ENCODE measurements at places on chromosomes 12 and 14.

DNA sequence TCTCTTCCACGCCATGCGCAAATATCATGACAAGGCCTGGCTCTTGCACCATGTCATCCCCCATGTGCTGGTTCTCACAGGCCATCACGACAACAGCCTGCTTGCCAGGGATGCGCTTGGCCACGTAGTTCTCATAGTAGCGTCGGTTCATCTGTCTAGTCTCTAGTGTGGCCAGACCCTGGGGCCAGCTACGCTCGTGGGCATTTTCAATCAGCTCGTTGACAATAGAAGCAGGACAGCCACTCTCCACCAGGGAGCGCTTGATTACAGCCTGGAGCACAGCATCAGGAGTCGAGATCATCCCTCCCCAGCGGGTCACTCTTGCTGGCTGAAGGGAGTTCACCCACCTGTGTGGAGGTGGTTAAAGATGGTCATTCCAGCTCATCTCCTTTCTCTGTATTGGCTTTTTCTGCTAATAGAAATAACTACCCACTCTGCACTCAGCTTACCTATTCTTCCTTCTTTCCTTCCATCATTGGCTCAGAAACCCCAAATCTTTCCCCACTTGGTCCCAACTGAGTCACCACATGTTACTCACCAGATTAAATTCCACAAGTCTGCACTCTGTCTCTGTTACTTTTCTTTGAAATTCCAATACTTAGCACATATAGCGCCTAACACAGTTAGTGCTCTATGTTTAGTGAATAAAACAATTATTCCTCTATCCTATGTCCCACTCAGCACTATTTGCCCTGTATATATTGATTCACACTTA lies 15.1 kb downstream of the RNF41 start:
- no peak for DNase-seq

DNA sequence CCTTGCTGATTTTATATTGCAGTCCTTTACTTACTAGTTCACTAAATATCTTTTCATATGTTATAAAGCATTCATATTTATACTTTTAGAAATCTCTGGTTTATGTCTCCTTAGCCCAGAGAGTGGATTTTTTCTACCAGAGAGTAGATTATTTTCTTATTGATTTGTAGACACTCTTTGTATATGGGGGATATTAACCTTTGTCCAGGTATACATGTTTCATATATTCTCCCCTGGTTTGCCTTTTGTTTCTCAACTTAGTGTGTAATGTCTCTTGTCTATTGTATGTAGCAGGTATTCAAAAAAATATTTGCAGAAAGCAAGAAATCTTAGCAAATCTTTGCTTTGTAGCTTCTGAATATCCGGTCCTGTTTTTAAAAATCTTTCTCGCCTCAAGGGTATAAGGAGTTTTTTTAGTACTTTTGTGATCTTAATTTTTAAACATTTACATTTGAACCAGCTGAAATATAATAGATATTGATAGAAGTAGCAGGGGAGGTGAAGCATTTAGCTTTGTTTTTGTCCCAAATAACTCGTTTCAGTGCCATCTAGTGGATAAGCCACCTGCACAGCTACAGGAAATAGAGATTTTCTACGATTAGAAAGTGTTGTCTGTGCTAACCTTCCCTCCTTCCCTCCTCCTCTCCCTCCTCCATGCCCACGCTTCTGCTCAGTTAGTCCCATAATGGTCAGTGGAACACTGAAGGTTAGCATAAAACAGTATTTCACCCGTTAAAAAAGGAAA lies 97.0 kb downstream of the PHETA1 start:
- DNase-seq: no peak

DNA sequence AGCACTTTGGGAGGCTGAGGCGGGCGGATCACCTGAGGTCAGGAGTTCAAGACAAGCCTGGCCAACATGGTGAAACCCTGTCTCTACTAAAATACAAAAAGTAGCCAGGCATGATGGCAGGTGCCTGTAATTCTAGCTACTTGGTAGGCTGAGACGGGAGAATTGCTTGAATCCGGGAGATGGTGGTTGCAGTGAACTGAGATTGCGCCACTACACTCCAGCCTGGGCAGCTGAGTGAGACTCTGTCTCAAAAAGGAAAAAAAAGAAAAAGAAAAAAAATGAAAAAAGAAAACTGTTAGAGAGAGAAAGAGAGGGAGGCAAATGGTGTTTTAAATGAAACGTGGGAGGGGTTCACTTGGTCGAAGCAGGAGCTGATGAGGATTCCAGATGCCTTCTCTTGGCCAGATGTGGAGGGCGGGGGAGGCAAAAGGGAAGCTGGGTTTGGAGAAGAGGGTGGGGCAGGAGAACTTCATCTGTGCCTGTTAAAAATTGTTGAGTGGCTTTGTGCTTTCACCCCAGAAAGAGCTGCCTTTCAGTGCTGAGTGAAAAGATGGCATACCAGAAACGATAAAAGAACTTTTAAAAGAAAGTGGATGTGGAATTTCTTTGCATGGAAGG lies 1.1 kb downstream of the EMP1 start:
- no peak for DNase-seq

- DNase-seq: no peak
Measured at GRCh38 chr14:23006188-23006534, 3.8 kb downstream of the C14orf93 start.

GRCh38 chr14:101226603-101227425 lies 323.3 kb upstream of the RTL1 start:
- DNase-seq: no peak
